Uterus (tissue), 4 donors: ENCODE measurements at places on chromosomes 1 and 21.

- no peak for DNase-seq
These were observed 75.4 kb downstream of the SLC35A3 start for GRCh38 chr1:100045206-100045605.

DNA sequence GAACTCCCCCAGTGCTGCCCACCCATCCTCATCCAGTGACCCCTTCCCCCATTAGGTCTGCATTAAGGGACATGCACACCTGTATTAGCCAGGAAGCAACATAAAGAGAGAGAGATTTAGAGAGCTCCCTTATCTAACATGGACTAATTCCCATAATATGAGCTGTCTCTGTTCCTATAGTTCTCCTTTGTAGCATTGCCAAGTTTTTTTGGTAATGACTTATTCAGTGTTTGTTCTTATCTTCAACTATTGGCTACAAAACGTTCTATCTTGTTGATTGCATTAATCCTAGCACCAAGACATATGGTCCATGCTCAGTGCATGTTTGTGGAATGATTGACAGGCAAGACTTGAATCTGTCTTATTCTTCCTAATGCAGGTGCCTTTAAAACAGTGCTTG is 264.0 kb downstream of the ADGRL2 start:
- no peak for DNase-seq

GRCh38 chr1:172902200-172902599 is 148.5 kb downstream of the TNFSF18 start:
- DNase-seq: no peak

DNA sequence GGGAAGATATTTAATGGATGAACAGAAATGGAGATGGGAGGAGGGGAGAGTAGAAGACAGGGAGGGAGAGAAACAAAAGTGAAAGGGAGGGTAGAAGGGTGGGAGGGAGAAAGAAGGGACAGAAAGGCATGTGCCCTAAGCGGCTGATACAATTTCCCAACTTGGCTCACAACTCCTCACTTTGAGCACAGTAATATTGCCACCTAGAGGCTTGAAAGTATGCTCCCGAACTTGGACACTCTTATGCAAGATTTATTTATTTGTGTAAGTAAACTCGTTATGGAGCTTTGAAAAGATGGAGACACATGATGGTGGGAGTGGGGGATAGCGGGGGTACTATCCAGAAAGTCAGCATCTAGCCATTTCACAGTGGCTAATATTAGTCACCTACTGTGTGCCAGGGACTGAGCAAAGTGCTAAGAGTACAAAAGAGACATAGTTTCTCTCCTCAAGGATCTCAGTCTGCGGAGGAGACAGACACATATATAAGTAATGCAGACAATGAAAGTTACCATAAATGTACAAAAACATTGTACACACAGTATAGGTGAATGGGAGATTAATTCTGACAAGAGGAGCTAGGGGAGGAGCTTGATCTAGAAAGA is 189.7 kb downstream of the SEC16B start:
- no peak for DNase-seq

- no peak for DNase-seq
These were observed 59.7 kb downstream of the ATP1A1 start for GRCh38 chr1:116432655-116433265.
